ENCODE measurements at places on chromosomes 12 and 14.

DNA sequence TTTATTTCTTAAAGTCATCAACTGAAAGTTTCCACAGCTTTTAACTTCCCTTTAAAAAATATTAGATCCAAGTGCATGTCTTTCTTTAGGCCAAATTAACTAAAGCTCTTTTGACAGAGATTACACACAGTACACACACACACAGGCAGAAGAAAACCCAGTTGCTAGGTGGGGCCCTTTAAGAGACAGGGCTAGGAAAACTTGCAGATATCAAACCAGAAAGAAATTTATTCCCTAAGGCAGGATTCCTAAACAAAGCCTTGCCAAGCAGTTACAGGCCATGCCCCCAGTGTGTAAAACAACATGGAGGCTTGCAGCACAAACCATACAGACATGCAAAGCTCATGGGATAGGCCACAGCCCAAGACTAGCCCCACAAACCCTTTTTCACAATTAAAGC is 123.4 kb downstream of the FSCB start:
- no peak for DNase-seq

- no peak for DNase-seq
Measured at GRCh38 chr12:80441921-80442320, 2.1 kb upstream of the PTPRQ start.

GRCh38 chr12:94318181-94318580 is 141.5 kb downstream of the CEP83 start:
- no peak for DNase-seq

- no peak for DNase-seq
Measured at GRCh38 chr12:1083889-1084262, 92.9 kb downstream of the ERC1 start.

- DNase-seq = no peak
Measured at GRCh38 chr14:58709949-58710348, 72.2 kb downstream of the DACT1 start.

DNA sequence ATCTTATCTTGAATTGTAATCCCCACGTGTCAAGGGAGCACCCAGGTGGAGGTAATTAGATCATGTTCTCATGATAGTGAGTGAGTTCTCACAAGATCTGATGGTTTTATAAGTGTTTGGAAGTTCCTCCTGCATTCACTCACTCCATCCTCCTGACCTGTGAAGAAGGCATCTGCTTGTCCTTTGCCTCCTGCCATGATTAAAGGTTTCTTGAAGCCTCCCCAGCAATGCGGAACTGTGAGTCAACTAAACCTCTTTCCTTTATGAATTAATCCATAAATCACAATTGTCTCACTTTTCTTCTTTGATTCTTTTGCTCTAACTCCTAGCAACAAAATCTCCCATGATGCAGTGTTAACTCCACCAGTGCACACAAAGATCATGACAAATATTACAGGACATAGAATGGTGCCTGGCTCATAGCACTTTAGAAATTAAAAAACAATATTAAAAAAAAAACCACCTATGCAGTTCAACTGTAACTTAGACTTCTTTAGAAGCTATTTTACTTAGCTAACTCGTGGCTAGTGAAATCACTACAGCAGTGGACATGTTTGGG is 37.6 kb upstream of the MGAT4C start:
- no peak for DNase-seq

Data from central memory CD8-positive, alpha-beta T cell (primary cell).